ENCODE measurements at places on chromosomes 13 and 19.

GRCh38 chr13:108086678-108087077 lies 128.7 kb downstream of the LIG4 start:
- DNase-seq, result no peak

DNA sequence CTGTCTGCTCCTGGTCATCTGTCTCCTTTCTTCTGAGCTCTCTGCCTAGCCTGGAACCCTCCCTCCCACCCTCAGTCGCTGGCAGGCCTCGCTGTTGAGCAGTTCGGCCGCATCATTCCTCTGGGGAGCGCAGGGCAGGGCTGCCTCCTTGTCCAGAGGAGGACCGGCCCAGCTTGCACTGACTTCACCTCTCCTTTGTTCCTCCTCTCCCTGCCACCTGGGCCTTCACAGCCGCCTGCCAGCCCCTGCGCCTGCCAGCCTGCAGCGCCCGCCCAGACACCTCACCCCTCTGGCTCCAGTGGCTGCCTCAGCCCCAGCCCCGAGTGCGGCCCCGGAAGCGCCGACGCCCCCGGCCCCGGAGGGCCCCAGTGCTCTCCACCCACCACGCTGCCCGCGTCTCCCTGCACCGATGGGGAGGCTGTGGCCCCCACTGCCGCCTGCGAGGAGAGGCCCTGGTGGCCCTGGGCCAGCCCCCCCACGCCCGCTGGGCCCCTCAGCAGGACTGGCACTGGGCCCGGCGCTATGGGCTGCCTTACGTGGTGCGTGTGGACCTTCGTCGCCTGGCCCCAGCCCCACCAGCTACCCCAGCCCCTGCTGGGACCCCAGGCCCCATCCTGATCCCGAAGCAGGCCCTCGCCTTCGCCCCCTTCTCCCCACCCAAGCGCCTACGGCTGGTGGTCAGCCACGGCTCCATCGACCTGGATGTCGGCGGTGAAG lies 7.2 kb downstream of the KMT5C start:
- no peak for DNase-seq

DNA sequence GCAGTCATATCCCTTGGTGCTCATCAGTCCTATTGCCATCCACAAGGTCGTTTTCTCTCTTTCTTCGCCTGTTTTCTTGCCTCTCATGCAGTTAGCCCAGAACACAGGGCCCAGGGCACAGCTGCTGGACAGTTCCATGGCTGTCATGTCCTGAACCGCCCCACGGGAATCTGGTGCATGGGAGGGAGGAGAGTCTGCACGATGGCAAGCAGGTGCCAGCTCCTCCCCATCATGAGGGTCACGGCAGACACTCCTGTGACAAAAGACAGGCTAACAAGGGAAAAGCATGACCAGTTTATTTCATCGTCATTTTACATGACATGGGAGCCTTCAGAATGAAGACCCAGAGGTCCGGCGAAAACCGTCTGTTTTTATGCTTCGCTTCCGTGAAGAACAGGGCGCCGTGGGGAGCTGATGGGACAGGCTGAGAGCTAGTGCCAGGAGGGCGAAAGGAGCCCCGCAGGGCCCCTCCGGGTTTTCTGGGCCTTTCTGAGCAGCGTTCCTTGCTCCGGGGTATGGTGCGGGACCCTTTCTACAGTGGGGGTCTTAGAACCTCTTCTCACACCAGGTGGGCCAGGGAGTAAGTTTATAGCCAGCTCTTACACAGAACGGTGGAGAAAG lies 135.7 kb downstream of the STK24 start:
- DNase-seq, result no peak

GRCh38 chr13:114226699-114227323 lies 7.9 kb upstream of the CDC16 start:
- DNase-seq, result peak; percentile 71

DNA sequence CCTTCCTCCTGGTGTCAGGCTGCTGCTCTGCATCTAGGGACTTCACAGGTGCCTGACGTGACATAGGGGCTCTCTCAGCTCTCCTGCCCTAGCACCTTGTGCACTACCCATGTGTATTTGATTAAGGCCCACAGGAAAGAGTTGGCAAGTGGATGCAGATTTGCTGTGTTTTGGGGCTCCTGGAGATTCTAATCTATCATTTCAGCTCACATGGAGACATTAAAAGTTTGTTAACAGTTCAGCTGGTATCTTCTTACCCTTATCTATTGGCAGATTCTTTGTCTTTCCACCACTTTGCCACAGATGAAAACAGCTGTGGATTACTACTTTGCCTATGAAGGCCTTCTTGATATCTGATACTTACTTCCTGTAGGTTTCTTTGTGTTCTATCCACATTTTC lies 41.9 kb downstream of the WASF3 start:
- no peak for DNase-seq

- DNase-seq, result no peak
Observed at GRCh38 chr13:45255247-45255987, 54.6 kb upstream of the KCTD4 start.

DNA sequence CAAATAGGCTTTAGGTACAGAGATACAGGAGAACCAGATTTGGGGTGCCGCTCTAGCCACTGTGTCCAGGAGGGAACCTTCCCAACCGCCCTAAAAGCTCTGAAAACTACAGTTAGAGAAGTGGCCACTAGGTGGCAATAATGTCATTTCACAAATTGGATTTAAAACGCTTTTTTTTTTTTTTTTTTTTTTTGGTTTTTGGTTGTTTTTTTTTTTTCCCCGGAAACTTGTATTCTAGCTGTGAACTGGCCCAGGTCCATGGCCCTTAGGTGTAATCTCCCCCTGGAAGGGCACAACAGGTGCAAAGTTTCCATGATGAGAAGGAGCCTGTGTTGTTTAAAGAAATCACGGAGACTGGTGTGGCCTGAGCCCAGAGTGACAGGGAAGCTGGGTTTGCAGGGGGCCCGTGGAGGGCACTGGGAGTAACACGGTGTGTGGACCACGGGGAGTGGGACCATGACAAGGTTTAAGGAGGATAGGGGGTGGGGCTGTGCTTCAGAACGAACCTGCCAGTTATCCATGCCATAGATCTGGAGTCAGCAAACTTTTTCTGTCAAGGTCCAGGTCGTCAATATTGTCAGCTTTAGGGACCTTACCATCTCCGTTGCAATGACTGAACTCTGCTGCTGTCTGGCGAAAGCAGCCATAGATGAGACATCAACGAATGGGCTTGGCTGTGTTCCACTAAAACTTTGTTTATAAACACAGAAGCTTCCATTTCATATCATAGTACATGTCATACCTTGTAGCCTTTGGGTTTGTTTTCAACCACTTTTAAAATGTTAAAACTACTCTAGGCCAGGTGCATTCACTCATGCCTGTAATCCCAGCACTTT lies 10.1 kb downstream of the OR1I1 start:
- DNase-seq, result no peak

GRCh38 chr13:23690668-23691067 lies 120.5 kb downstream of the TNFRSF19 start:
- no peak for DNase-seq

DNA sequence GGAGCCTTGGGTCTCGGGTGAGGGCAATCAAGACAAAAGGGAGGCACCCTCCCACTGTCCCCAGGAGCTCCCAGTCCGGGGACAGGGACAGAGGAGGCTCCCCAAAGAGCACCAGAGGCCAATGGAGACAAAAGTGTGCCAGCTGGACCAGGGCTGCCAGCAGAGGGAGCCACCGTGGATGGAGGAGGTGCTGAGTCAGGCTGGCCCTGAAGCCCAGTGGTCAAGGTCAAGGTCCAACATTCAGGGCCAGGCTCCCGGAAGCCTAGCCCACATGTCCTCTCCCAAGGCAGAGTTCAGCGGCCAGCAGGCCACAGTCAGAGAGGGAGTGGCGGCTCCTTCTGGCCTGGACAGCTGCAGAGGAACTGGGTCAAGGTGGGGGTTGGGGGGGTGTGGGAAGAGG lies 8.4 kb downstream of the COL5A3 start:
- DNase-seq, result no peak

DNA sequence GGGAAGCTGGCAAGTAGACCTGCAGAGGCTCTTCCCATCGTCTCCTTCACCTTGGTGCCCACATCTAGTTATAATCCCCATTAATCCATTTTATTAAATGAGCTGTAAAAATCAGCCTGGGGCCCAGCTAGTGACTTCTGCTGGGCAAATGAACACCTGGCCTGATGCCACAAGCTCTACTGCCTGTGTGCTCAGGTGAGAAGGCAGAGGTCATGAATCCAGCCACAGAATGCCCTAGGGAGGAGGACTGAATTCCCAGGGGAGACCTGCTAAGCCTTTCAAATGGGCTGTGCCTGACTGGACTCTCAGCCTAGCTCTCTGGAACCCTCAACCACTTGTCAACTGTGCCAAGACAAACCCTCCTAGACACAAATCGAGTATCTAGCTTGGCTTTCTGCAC lies 74.0 kb downstream of the PDS5B start:
- no peak for DNase-seq

All from stimulated activated CD8-positive, alpha-beta memory T cell treated with anti-CD3 and anti-CD28 coated beads, Interleukin-7, amount 100 ng/mL, for 1 hour (primary cell).